ENCODE measurements at places on chromosomes 5 and 9.

DNA sequence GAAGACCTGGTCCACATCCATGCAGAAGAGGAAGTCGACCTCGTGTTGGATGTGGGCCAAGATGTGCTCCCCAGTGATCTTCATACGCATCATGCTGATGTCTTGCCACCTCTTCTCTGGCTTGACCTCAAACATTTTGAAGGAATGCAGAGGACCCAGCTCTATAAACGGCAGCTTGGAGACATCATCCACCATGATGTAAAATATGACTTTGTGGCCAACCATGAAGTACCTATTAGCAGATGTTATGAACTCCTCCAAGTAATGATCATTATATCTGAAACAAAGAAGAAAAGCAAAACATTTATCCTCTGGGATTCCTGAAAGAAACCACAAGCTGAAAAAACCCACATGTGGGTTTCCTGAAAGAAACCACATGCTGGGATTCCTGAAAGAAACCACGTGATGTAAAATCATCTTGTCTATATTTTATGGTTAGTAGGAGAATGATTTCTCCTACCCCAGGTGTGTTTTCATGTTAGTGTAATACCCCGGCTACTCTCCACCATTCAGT is 52.3 kb downstream of the GGTA1 start:
- no peak for DNase-seq

DNA sequence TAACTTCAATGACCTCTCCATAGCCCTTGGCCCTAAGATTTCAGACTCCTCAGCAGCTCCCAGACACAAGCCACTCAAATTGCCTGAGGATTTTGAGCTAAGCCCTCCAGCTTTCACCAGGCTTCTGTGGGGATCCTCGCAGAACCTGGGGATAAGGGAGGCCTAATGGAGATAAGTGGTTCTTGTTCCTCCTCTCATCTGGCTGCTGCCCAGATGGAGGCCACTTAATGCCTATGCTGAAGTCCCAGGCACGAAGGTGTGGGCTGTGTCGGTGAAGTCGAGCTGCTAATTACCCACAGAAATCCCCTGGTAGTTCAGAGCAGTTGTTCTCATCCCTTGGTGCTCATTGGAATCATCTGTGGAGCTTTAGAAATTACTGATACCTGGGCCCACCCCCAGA is 10.3 kb upstream of the FAT2 start:
- no peak for DNase-seq

GRCh38 chr5:96876292-96876850 is at the start of gene ERAP2:
Gene ERAP2 (plus strand): TSS chr5:96876500. CDS start chr5:96879686, 3,186 bp downstream.
- DNase-seq, result peak; percentile 35

GRCh38 chr9:137307255-137308056 is 5.4 kb upstream of the NRARP start:
- DNase-seq, result no peak

- no peak for DNase-seq
Observed at GRCh38 chr9:16884952-16885513, 14.6 kb upstream of the BNC2 start.

- DNase-seq, result no peak
Observed at GRCh38 chr9:71690689-71691435, 77.5 kb downstream of the CEMIP2 start.

- DNase-seq, result no peak
Observed at GRCh38 chr5:127452626-127453025, 64.8 kb upstream of the PRRC1 start.

DNA sequence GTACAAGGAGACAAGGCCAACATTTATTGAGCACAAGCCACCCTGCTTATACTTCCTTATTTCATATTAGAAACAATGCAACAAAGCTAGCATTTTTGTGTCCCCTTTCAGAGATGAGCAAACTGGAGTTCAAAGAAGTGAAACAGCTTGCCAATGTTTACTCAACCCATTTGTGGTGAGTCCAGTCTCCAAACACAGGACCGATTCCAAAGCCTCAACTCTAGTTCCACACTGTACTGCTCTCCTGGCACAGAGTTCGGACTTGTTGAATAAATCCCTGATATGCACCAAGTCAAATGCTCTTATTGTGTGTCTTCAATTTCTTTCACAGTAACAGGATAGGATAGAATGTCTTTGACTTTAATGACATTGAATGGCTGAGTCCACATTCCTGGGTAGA is 604.8 kb upstream of the BRINP1 start:
- DNase-seq, result no peak

DNA sequence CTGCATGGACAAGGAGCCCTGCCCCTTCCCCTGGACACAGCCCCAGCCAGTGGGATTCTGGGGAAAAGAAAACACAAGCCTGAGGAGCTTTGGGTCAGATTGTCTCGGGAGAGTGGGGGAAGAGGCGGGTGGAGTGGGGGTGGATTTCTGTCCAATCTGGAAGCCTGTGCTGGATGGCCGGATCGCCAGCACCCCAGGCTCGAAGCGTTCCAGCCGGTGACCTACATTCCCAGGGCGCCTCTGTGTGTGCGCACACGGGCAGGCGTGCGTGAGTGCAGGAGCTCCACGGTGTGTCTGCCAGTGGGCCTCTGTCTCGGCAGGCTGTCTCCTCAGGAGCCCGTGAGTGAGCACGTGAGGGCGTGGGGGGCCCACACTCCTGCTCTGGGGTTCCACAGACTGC is 74.3 kb upstream of the DAB2IP start:
- no peak for DNase-seq

- DNase-seq, result no peak
Observed at GRCh38 chr9:83514767-83515166, 23.4 kb downstream of the FRMD3 start.

GRCh38 chr9:70324963-70325362 is 66.2 kb downstream of the SMC5 start:
- DNase-seq, result no peak

- DNase-seq, result no peak
Observed at GRCh38 chr9:107868186-107868585, 378.6 kb upstream of the KLF4 start.

DNA sequence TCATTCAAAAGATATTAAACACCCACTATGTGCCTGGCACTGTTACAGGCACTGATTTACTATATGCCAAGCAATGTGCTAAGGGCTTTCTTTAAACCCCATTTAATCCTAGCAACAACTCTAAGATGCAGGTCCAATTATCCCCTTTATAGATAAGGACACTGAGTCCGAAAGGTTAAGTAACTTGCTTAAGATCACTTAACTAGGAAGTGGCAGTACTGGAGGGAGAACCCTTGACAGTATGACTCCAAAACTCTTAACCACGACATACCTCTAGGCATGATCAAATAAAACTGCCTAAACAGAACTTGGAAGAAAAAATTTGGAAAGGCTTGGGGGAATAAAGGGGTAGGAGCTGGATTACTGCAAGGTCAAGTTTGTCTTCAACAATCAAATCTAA is 1.7 kb downstream of the RAB14 start:
- no peak for DNase-seq

GRCh38 chr5:4990462-4990861 is 149.7 kb upstream of the ADAMTS16 start:
- no peak for DNase-seq

- DNase-seq, result no peak
Observed at GRCh38 chr9:15317836-15318235, 10.8 kb upstream of the TTC39B start.

GRCh38 chr9:79104216-79104615 is 467.5 kb upstream of the TLE4 start:
- no peak for DNase-seq

GRCh38 chr5:40309851-40310250 is 369.9 kb upstream of the PTGER4 start:
- no peak for DNase-seq

GRCh38 chr9:93126151-93126781 is 7.8 kb downstream of the NINJ1 start:
- peak; percentile 56 for DNase-seq

DNA sequence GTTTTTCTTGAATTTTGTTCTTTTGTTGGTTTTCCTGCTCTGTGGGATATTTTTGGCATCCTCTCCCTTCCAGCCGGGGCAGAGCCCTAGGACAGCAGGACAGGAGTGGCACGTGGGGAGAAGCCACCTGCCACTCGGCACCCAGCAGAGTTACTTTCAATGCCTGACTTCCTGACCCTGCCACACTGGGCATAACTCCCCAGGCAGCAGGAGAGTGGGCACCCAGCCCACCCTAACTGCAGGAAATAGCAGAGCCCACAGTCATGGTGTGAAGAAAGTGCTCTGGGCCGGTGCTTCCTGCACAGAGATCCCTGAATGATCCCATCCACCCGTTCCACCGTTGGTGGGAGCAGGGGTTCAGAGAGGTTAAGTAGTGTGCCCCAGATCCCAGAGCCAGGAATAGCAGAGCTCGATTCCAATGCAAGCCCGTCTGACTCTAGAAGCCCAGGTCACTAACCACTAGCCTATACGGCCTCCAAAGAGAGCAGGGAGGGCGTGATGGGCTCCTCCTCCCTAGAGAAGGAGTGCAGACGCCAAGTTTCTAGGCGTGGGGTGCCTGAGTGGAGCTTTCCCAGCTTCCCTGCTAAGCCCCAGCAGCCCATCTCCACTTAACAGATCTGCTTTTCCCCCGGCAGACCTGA is 8.1 kb upstream of the NUP214 start:
- DNase-seq, result no peak

DNA sequence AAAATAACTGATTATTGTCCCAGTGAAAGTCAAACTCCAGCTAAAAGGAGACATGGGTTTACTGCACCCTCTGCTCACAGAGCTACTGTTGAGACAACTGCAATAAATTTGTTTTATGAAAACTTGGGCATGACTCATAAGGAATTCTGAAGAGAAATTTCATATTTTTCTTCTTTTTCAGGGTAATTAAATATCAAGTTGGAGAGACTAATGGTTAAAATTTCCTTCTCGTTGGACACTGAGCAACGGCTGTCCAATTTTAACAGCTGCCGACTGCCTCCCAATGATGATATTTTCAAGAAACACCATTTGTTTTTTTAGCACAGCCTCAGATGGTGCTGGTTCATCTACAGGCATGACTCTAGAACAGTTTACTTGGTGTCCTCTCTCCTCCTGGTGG is 259.2 kb upstream of the RGMB start:
- DNase-seq, result no peak

DNA sequence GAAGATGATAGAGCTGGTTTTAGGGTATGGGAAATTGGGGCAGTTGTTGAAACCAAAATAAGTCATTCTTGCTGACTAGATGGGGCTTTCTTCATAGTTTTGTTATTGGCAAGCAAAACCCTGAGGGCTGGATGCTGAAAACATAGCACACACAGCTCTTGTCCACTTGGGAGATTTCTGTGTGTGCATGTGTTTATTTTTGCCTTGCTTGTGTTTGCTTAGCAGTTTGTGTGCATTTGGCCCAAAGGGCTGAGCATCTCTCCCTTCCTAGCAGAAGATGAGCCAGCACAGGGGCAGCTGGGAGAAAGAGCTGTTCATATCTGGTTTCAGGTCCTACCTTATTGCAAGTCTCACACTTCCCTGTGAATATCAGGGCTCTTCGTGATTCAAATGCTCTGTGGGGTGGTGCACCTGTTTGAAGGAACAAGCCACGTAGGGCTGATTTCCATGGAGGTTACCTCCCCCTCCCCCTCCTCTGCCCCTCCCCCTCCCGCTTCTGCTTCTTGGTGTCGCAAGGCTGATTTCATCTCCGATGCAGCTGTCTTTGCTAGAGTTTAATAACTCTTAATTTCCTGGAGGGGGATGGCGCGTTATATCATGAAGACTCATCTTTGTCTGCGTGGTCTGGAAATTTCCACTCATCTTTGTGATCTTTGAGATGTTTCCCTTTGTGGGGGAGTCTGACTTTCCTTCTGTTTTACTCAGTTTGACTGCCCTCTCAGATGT is 296.5 kb downstream of the ARHGAP26 start:
- DNase-seq, result no peak

- DNase-seq, result no peak
Observed at GRCh38 chr5:74380193-74380592, 260.3 kb downstream of the ENC1 start.

GRCh38 chr9:136219276-136219675 is 14.3 kb upstream of the LHX3 start:
- no peak for DNase-seq

DNA sequence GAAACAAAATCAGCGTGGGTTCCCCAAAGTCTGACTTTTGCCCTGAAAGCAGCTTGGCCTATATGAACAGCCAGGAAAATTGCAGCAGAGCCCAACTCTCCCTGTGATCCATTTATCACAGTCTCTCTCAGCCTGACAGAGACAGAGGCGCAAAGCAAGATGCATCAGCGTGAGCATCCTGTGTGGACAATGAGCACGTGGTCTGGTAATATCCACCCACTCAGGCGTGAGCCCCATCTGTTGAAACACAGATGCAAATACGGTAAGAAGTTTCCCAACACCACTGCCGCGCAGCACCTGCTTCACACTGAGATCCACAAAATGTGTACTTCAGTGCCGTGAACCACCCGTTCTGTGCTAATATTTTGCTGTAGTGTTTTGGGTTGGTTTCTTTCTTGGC is 114.6 kb downstream of the MRPL36 start:
- DNase-seq, result no peak

- no peak for DNase-seq
Observed at GRCh38 chr9:100674419-100675122, 96.7 kb downstream of the CAVIN4 start.

DNA sequence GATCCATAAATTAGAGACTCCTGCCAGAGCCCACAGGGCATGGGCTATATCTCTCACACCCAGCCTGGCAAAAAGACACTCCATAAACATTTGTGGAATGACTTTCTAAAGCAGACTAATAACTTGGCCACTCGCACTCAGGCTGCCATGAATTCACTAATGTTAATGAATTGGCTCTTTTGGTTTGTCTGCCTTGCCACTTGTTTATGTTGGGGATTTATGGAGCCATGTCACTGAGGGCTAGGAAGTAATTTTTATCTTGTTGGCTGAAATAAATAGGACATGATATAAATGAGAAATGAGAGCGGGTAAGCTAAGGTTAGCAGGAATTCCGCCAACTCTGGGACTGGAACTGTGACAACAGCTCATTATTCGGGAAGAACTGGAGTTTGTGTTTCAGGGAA is 55.2 kb downstream of the DROSHA start:
- DNase-seq, result no peak

DNA sequence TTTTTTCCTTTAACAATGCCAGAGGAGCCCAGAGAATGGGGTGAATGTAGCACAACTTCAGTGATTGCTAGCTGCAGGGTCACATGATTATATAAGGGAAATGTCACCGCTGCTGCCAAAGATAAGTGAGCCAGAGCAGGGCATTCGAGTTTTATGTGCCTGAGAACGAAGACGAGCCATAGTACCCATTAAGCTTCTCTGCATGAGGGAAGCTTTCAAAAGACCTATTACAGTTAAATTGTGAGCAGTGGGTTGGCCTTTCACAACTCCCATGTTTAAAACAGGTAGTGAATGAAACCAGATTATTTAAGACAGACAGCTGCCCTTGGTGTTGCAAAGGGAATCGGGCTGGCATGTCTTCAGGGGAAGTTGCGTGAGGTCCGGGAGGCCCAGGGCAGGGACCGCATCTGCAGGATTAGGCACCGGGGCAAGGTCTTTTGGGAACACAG is 82.4 kb upstream of the TNFAIP8 start:
- DNase-seq, result peak; percentile 50

DNA sequence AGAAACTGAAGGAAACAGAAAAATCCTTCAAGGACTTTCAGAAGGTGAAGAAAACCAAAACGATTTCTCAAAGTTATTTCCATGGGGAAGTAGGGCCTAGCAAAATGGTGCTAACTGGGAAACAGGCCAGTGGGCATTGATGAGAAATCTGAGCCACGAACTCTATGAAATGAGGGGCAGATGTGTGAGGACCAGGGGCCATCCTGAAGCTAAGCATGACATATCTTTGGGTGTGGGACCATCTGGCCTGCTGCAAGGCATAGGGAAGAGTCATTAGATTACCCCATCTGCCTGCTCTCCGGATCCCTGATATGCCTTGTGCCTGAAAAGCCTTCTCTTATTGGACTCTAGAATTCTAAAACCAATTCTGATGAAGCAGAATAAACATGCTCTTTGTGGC is 143.8 kb downstream of the PALM2AKAP2 start:
- DNase-seq, result no peak

- DNase-seq, result no peak
Observed at GRCh38 chr5:130541617-130542221, 623.3 kb downstream of the HINT1 start.

All from CD4-positive, alpha-beta T cell treated with Interleukin-6 for 4 hours (primary cell).